ENCODE measurements at places on chromosomes 7 and 10.

DNA sequence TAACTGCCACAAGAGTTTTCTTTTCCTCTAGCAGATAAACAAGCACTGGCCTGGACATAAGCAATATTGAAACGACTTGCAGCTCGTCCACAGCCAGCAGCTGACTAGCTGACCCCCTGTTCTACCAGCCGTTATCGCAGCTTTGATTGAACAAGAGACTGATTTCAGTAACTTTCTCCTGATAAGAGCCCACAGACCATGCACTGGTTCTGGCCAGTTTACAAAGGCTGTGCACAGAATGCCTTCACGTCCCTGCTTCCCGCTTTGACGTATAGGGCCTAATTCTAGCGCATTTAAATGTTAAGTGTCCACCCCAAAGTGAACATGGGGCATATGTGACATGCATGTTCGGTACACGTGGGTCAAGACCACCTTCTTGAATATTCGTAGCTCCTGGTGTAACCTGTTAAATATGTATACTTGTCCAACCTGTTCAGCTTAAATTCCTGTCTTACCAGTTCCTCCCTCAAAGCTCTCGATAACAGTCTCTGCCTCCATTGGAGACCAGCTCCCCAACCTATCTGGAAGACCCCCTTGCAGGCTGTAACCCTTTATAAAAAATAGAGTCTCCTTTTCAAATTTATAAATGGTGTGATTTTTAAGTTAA is 69.2 kb downstream of the LYZL1 start:
- DNase-seq: no peak

- no peak for DNase-seq
Observed at GRCh38 chr10:1003884-1004670, 15.8 kb downstream of the GTPBP4 start.

DNA sequence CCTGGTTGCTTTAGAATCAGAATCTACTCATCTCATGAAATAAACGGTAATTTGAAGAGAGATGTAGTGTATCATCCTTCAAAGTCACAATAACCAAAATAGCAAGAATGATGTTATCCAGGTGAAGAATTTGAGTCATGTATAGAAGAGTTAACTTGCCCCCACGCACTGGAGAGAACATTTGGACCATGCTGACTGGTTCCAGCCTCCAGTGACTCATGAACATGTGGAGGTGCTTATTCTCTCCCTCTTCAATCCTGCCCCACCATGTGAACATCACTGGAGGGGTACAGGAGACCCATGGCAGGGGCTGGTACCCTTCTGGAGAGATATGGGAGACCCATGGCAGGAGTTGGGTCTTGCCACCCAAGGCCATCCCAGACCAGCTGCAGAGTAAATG is 427.8 kb downstream of the CALN1 start:
- DNase-seq: no peak

GRCh38 chr10:23870651-23871610 is 338.0 kb upstream of the KIAA1217 start:
- no peak for DNase-seq

DNA sequence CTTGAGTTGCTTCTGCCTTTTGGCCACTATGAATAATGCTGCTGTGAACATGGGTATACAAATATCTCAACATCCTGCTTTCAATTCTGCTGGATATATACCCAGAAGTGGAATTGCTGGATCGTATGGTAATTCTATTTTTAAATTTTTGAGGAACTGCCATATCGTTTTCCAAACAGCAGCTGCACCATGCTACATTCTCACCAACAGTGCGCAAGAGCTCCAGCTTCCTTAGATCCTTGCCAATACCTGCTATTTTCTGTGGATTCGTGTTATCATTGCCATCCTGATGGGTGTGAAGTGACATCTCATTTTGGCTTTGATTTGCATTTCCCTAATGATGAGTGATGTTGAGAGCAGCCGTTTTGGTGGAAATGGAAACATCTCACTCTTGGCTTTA is 26.7 kb downstream of the FRMD4A start:
- DNase-seq: no peak

DNA sequence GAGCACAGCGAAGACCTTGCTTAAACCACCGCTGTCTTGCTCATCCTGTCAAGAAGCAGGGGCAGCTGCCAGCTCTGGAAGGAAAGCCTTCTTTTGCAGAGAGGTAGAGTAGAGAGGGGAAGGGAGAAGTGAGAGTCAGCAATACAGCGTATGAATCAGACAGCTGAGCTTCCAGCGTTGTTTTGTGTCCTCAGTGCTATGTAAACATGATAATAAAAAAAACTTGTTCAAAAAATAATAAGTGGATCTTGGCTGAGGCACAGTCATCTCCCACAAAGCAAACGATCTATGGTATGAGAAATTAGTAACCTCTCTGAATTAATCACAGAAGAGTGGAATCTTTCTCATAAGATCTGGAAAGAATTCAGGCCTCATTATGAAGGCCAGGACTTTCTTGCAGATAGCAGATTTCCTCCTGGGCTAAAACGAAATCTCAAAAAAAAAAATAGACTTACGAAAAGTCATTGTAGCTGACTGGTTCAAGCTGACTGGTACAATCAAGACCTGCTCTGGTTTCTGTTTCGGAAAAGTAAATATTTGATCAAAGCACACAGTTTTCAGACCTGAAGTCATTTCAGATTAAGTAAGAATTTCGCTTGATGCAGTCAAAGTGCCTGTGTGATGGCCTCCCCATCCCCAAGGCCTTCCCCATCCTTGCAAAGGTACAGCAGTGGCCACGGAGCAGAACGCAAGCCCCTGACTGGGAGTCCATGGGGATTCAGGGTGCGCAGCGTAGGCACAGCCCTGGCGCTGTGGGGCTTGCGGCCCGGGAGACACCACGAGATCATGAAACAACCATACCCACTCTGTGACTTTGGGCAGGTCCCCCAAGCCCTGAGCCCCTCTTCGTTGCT is 29.4 kb downstream of the CHST15 start:
- DNase-seq: peak; percentile 80

Measured in suppressor macrophage treated with lipopolysaccharide for 4 hours (primary cell).